ENCODE measurements at places on chromosomes 11 and 22. TPM values are rescaled to one million over a fixed set of nuclear protein-coding genes. Genes with fewer than 3 reads are reported as not detected.

The SERPING1 gene
- polyA plus RNA-seq: 867 TPM

The INS gene
- 17.2 TPM for polyA plus RNA-seq

The CTTN gene
- polyA plus RNA-seq: 290 TPM

DNA sequence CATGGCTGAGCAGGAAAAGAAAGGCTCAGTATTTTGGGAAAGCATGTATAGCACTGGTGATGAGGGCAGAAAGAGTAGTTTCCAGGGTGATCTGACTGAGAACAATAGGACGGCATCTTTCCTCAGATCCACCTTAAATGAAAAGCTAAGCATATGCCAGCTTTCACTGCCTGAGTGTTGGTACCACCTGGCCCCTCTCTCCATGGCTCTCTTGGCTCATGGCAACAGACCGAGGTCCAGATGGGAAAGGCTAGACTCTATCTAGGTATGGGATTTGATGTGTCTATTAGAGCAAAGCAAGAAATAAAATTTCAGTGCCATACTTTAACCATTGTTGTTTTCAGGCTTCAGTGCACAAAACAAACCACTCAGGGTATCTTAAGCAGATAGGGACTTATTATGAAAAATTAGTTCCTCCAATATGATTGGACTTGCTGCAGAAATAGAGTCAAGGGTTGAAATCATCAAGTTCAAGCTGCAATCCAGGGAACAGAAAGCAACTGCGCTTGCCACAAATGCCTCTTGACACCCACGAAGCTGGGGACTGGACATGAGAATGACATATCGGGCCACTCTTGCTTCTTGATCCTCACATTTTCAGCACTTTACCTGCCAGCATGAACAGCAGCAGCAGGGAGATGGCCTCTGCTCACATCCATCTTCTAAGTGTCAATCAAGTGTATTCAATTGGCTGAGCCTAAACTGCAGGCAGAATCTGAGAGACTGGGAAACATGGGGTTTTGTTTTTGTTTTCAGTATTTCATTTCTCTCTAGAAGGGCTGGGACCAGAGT lies 64.0 kb upstream of the SNX19 start:
- no peak for DNase-seq

- no peak for DNase-seq
These were observed 594.6 kb downstream of the TBC1D22A start for GRCh38 chr22:47357086-47357485.

DNA sequence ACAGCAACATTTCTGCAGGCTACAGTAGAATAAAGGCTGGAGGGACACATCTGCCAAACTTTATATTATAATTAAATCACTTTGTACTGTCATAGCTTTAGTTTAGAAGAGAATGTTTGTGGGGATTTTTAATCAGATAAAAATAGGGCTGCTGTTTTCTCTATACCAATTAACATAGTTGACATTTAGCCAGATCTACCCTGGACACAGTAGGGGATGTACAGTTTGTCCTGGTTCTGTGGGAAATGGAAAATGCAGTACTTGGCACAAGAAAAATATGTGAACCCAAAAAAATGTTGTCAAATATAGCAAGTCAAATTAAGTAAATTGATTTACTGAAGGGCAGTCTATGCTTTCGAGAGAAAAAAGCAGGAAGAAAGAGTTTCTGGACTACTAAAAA lies 20.8 kb upstream of the PICALM start:
- DNase-seq: no peak

GRCh38 chr22:38257650-38258250 lies 15.1 kb downstream of the TMEM184B start:
- DNase-seq: no peak

GRCh38 chr11:49432242-49432848 lies 223.9 kb upstream of the FOLH1 start:
- DNase-seq: no peak

DNA sequence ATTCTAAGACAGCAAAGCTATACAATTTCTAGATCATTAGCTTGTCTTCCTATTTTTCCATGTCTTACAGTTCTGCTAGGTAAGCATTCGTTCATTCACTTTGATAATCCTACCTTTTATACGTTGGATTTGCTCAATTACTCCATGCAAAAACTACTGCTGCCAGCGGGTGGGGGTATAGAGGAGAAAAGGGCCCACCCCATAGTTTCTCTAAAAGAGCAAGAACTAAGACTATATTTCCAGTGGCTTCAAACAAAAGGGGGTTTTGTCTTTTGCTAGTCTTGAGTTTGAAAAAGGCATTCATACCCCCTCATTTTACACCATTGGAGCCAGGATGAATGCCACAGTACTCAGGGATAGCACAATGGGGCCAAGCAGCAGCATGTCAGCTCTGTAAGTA lies 155.7 kb downstream of the WT1 start:
- DNase-seq: no peak

DNA sequence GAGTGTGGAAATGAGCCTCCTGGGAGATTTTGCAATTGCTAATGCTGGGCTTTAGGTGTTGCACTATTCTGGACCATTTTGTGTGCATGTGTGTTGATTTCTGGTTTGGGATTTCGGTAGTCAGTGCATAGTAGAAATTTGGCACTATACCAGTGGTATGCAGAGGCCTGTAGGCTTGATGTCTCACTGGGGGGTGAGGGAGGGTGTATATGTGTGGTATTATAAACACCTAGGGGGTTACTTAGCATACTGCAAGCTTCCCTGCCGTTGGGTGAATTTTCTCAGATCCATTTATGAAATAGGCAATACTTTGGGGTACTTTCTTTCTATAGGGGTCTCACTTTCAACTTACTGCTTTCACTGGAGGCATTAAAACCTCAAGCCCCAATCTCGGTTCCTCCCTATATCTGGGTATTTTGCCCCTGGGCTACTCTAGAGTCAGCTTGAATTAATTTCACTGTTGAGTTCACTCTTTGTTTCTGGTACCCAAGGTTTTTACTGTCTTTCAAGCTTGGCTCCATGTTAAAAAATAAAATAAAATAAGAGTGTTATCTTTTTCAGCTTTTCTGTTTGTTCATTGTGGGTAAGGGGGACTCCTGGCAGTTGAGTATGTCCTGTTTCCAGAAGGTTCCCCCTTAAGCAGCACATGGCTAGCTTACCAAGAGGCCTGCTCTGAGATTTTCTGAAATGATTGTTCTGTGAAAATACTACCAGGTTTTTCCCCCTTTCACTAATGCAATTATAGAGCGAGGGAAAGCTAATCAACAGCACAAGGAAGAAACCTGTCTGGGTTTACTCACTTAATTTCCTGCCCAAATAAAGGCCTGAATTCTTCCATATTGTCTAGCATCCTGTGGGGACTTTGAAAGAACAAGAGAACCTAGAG lies 45.8 kb downstream of the PPFIBP2 start:
- DNase-seq: no peak

- DNase-seq: no peak
These were observed 70.9 kb downstream of the ZBTB44 start for GRCh38 chr11:130243816-130244215.

DNA sequence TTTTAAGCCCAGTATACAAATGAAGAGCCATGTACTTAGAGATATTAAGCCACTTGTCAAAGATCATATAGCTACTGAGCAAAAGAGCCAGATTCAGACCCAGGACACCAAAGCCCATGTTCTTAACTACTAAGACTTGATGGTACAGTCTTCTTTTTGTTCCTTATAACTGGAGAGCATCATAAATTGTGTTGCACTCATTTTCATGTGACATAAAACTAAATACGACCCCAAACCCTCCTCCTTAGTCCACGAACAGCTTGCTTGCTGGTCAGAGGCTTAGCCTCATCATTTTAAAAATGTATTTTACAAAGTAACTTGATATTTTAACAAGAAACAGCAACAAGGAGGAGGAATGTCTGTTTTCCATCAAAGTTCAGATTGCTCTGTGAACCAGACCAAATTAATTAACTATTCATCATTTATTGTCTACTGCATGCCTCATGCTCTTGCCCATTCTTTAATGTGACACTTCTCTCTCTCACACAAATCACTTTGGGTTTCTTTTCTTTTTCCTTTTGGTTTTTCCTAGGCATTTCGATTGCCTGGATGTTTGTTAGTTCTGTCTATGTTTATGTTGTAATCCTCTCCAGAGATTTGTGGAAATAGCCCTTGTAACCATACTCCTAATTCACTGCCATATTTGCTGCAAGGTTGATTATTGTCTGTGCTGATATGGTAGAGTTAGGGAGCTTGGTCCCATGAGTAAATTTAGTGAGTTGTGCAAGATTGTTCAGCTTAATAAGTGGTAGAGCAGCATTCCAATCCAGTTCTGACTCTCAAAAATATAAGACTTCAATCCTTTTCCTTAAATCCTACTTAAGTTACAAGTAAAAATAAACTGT lies 8.4 kb upstream of the ARHGAP20 start:
- no peak for DNase-seq

GRCh38 chr11:64714666-64715065 lies 8.3 kb downstream of the NRXN2 start:
- DNase-seq: peak; percentile 39

GRCh38 chr11:33652431-33652830 lies 48.2 kb downstream of the C11orf91 start:
- DNase-seq: no peak

- DNase-seq: peak; percentile 92
These were observed 2.5 kb upstream of the BEST1 start for GRCh38 chr11:61947486-61948210.

GRCh38 chr11:122031813-122032212 lies 84.2 kb downstream of the BLID start:
- no peak for DNase-seq
